Endothelial cell of umbilical vein (primary cell): ENCODE measurements at places on chromosomes 12 and 14. TPM values are rescaled to one million over a fixed set of nuclear protein-coding genes. Genes with fewer than 3 reads are reported as not detected.

Gene AICDA
- total RNA-seq, result not detected in 2 replicates

Gene TSPAN11
- total RNA-seq, result 3.9 and 4.5 TPM in 2 replicates

Gene CELA1
- total RNA-seq, result not detected in 2 replicates

Gene TMEM30B
- 0.25 and 0.35 TPM in 2 replicates for total RNA-seq

Gene GPR162
- 8.1 and 13.7 TPM in 2 replicates for total RNA-seq
